ENCODE measurements at places on chromosomes 16 and 17. TPM values are rescaled to one million over a fixed set of nuclear protein-coding genes. Genes with fewer than 3 reads are reported as not detected.

TUBB3 gene
- 9.5 TPM for total RNA-seq

DNA sequence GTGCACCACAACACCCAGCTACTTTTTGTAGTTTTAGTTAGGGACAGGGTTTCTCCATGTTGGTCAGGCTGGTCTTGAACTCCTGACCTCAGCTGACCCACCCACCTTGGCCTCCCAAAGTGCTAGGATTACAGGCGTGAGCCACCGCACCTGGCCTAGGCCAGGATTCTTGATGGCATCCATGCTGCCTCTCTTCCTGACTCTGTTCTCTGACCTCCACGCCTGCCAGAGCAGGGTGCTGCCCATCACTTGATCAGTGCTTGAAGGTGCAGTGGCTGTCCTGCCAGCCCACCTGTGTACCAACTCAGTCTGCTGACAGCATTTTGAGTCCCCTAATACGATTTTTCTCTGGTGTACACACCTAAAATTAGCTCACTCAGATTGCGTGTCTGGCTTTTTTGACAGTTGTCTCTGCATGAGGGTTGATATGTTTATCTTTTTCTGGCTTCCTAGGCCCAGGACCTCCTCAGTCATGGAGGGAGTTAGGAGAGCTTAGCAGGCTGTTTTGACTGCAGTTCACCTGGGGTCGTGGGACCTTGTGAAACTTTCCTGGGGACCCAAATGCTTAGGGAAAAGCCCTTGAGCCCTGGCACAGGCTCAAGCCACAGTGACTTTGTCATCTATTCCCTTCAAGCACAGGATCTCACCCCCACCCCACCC is 5.9 kb downstream of the HAS3 start:
- no peak for DNase-seq

DNA sequence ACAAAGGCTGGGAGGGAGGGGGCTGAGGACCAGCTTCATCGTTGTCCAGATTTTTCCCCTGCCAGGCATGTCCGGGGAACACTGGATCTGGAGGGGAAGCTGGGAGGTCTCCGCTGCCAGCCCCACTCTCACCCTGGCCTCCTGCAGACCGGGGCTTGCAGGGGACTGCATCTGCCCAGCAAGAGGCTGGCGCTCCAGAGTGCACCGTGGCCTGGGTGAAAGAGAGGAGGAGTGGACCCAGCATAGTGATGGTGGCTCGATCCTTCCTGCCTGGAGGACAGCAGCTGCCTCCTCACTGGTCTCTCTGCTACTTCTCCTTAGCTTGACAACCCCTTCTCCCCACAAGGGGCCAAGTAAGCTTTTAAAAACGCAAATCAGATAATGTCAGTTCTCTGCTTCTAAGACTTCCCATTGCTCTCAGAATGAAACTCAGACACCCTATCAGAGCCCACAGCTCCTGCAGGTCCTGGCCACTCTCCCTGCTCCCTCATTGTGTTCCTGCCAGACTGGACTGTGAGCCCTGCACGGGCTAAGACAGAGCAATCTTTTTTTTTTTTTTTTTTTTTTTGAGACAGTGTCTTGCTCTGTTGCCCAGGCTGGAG is 15.0 kb downstream of the CPNE2 start:
- DNase-seq: no peak

GRCh38 chr17:10624969-10625368 is 32.1 kb downstream of the MYH3 start:
- no peak for DNase-seq

DNA sequence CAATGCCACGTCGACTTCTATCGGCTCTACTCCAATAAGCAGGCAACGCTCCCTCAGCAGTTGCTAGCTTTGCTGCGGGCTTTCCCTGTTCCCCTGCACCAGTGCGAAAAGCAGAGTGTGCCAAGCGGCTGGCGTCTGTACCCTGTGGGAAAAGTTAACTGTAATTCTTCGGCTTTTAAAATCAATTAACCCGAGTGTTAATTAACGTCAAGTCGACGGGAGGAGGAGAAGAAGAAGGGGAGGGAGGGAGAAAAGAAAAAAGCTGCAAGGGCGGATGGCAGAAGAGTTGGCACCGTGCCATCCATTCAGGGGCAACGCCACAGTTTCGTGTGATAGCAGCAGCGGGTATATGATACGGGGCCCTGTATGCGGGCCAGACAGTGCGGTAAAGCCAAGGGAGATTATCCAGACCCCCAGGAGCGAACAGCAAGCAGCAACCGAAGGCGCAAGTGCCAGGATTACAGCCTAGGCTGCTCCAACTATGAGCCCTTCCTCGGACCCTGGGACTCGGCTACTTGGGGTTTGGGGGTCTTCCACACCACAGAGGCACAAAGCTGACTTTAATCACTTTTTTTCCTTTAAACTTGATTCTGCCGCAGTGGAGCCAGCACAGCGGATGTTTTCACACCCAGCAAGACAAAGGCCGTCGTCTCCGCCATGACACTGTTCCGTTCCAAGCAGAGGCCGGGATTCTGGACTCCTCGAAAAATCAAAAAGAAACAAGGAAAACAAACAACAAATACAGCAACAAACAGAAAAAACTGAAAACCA is 253.8 kb upstream of the PMFBP1 start:
- DNase-seq: no peak

DNA sequence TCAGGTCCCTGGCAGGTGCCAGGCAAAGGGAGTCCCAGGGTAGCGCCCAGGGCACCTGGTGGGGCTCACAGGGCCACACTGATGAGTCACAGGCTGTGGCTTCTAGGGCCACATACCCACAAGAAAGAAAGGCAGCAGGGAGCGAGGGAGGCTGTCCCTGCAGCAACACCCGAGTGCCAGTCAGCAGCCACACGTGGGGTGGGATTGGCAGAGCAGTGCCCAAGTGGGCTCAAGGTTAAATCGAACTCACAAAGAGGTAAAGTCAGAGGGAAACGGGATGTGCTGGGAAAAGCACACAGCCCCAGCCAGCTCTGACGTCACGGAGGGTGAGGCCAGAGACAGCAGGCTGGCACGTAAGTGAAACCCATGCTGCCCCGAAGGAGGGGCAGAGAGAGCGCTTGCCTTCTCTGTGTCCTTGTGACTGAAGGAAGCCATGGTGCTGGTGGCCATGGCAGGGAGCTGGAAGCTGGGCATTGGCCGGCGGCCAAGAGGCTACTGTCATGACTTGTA is 33.8 kb downstream of the FA2H start:
- peak; percentile 92 for DNase-seq

GRCh38 chr16:57722651-57723050 is 12.9 kb upstream of the KATNB1 start:
- no peak for DNase-seq
